ENCODE measurements at places on chromosomes 5 and 9. TPM values are rescaled to one million over a fixed set of nuclear protein-coding genes. Genes with fewer than 3 reads are reported as not detected.

Gene TXNDC8
- total RNA-seq, result not detected

Gene NEURL1B
- total RNA-seq, result 0.29 TPM

Gene PCDHGA11
- 16.5 TPM for total RNA-seq

Gene GABRA1
- total RNA-seq, result not detected

Gene NR5A1
- total RNA-seq, result not detected

Gene ZNF608
- total RNA-seq, result 14.7 TPM

Gene PHF24
- total RNA-seq, result not detected

Gene NPR2
- 20.3 TPM for total RNA-seq

Gene FOXD4L4
- under 0.01 TPM for total RNA-seq

Gene SYK
- not detected for total RNA-seq

Gene SLC25A2
- 0.59 TPM for total RNA-seq

Gene AGTPBP1
- total RNA-seq, result 14.4 TPM

Gene MYORG
- total RNA-seq, result 0.88 TPM

Gene LAMC3
- not detected for total RNA-seq
